ENCODE measurements at places on chromosomes 6 and 20.

DNA sequence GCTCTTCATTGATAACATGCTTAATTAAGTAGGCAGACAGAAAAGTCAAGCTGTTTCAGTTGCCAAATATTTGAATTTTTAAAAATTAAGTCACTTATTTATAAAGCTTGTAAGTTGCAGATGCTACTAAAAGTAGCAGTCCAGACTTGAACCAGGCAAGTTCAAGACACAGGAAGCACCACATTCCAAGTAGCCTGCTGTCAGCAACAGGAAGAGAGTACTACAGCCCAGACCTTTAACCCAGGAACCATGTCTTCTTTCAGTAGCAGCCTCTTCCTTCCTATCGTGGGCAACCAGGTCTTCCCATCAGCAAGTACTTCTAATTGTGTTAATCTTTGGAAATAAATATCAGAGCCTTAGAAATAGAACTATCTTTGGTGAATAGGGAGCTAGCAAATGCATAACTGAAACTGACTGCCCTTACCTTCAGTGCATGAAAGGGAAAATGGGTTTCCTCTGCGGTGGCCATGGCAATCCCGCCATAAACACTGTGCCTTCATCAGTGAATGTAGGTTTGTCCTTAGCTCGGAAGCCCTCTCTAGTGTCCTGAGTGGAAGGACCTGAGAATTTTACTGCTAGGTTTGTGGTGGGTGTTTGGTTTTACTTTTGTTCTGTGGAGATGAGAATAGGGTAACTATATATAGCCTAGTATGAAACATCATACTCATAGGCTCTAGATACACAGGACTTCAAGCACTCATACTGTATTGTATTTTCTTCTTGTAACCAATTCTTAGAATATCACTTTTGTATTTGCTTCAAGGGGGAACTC is 95.6 kb downstream of the SYCP2 start:
- no peak for DNase-seq

DNA sequence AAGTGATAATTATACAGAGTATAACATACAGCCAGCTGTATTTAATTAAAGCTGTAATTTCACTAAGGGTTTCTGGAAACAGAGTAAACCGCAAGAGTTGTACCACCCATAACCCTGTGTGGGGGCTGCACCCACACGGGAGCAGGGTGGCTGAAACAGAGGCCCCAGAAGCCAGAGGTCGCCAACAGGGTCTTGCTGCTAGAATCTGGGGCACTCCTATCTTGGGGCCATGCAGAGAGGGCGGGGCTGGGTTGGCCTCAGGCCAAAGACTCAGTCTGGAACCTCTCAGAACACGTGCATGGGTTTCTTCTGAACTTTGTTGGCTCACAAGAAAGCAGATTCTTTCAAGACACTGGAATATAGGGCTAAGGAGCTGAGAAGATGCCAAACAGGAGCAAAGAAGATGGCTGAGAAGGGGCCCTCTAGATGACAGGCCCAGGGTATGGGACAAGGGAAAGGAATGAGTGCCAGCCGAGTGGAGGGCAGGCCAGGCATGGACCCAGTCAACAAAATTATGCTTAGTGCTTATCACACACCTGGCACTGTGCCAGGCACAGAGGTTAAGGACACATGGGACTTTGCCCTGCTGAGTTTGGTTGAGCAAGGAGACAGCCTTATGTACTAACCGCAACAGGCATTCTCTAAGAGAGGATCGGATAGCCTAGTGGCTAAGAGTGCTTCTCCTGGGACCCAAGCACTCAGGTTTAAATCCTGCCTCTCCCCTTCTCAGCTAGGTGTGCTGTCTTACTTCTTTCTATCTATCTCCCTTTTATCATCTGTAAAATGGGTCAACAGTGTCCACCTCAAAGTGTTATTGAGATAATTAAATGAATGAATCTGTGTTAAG is 96.6 kb upstream of the FOXP4 start:
- no peak for DNase-seq

GRCh38 chr6:136987526-136987925 is 57.2 kb downstream of the IL20RA start:
- DNase-seq, result no peak

DNA sequence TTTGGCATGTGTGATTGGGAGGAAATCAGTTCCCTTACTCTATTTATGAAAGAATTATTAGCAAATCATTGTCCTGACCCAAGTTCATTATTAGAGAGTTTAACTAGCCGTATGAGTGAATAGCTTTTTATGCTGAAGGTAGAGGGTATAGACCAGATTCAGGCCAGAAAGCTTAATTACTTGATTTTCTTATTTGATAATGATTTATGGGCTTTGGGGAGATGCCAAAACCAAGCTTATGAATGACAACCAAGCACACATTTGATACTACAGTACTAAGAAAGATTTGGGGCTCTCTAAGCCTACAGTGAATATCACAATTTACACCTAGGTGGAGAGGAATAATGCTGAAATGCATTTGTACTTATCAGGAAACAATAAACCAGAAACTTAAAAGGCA is 193.2 kb downstream of the ARHGAP18 start:
- DNase-seq, result no peak

- no peak for DNase-seq
These were observed 4.1 kb downstream of the SPTLC3 start for GRCh38 chr20:13012886-13013285.

DNA sequence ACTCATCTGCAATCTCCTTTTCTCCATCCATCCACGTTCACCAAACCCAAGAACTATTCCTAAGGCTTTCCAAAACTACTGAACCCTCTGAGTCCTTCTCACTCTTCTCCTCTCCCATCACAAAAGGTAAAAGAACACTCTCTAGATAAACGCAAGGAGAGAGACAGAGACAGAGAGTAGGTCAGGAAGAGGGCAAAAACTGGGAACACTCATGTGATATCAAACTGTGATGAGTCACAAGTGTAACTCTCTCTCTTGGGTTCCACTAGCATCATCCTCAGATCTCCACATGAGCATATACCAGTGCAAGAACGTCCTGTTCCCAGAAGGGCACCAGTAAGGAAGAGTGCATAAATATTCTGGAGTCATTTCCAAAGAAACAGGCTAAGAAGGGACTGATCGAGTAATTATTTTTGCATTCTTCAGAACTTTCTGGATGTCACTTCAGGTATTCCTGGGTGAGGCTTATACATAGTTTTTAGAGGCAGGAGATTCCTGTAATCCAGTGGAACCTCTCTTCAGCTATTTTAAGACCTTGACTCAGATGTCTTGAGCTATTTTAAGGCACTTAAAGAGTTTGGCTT is 47.3 kb upstream of the STXBP5 start:
- DNase-seq, result no peak

DNA sequence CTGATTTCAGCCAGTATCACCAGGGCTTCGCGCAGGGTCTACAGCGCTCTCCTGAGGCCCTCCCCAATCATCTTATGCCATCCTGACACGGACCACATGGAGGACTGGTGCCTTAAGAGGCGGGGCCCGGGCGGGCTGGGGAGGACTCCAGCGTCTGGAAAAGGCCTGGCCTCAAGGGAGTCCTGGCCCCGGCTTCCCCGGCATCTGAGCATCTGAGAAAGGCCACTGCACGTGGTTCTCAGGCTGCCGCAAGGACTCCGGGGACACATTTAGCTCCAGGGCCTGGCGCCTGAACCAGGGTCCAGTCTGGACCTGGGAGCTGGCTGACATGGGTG is 21.4 kb downstream of the BHLHE23 start:
- no peak for DNase-seq

Measured in activated CD4-positive, alpha-beta T cell treated with anti-CD3 and anti-CD28 coated beads, Interleukin-2, amount 50 U/mL, for 1 hour (primary cell).